NCI-H2081 (cell line): ENCODE measurements at places on chromosomes 6 and 20.

DNA sequence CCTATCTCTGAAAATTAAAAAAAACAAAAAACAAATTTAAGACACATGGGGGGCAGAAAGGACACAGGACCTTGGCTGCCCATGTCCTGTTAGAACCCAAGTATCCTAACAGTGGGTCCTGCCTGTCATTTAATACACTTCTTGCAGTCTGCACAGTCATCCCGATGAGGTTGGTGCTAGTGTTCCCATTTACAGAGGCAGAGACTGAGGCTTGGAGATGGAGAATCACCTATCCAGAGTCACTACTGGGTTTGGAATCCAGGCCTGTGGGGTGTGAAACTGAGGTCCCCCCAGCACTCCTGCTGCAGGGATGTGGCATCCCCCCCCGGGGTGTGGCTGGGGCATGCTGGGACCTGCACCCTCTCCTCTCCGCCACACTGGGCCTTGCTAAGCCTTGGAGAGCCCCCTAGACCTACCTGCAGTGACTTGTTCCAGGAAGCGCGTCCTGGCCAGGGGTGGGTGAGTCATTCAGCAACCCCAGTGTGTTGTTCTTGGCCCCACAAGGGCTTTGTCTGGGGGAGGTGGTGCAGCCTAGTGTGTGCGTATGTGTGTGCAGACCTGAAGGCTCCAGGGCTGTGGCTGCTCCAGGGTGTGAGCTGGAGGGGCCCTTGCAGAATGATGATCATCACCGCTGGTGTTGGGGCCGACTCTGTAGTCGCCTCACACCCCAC lies 49.7 kb downstream of the BCAS4 start:
- no peak for DNase-seq

- DNase-seq = no peak
These were observed 23.5 kb downstream of the GFOD1 start for GRCh38 chr6:13463941-13464340.

GRCh38 chr6:16471222-16471909 lies 233.0 kb downstream of the GMPR start:
- no peak for DNase-seq

- DNase-seq = peak; percentile 58
These were observed 15.2 kb downstream of the TAB2 start for GRCh38 chr6:149332602-149333265.

GRCh38 chr6:11307226-11307625 lies 74.8 kb upstream of the NEDD9 start:
- no peak for DNase-seq

DNA sequence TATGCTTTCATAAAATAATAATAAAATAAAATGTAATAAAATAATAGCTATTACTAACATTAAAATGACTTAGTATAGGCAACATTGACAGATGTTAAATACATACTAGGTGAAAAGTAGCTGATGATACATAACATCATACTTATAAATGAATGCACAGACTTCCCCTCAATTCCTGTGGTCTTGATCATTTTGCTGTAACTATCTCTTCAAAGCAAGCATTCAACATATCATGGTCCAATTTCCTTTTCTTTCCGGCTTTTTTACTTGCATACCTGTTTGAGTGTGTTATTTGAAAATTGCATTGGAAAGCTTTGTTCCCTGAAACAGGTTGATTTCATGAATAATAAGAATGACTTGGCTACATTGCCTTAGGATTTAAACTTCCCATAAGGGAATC lies 309.3 kb downstream of the HDGFL1 start:
- DNase-seq = no peak

- DNase-seq = no peak
These were observed 257.6 kb downstream of the NFATC2 start for GRCh38 chr20:51284871-51285270.

DNA sequence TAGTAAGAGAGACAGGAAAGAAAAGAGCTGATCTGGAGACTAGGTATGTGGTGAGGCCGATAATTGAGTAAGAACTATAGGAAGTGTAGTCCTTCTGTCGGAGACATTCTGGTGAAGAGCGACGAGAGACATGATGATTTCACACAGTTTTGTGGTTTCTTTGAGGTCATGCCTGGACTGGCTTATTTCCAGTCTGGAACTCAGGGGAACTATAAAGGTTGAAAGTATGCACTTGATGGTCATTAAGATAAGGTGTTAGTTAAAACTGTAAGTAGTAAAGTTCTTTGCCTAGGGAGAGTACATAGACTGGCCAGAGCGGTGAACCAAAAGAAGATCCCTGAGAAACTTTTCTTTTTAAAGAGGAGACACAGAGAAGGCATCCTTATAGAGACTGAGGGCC lies 68.8 kb downstream of the RFX6 start:
- DNase-seq = no peak

DNA sequence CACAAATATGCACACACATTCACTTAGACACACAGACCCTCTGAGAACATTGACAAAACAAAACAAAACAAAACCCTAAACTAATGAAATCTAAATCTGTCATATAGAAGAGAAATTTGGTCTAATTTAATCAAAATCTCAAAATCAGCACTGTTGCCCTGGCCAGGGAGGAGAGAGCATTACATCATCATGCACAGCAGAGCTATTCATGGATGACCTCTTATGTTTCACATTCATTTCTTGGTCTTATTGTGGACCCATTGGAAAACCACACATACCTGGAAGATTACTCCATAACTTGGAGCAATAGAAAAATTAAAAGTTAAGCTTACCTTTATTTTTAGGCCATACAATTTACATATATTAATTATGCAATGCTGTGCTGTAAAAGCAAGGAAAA lies 1223.6 kb upstream of the GJE1 start:
- no peak for DNase-seq

GRCh38 chr20:35048739-35049138 lies 43.9 kb downstream of the TRPC4AP start:
- no peak for DNase-seq

GRCh38 chr6:86937219-86938079 lies at the start of gene HTR1E:
Gene HTR1E (plus strand): TSS chr6:86937528. CDS start chr6:87015335, 77,807 bp downstream.
- peak; percentile 39 for DNase-seq

- peak; percentile 12 for DNase-seq
These were observed 995 bp upstream of the GSTA4 start for GRCh38 chr6:52995913-52996645.

DNA sequence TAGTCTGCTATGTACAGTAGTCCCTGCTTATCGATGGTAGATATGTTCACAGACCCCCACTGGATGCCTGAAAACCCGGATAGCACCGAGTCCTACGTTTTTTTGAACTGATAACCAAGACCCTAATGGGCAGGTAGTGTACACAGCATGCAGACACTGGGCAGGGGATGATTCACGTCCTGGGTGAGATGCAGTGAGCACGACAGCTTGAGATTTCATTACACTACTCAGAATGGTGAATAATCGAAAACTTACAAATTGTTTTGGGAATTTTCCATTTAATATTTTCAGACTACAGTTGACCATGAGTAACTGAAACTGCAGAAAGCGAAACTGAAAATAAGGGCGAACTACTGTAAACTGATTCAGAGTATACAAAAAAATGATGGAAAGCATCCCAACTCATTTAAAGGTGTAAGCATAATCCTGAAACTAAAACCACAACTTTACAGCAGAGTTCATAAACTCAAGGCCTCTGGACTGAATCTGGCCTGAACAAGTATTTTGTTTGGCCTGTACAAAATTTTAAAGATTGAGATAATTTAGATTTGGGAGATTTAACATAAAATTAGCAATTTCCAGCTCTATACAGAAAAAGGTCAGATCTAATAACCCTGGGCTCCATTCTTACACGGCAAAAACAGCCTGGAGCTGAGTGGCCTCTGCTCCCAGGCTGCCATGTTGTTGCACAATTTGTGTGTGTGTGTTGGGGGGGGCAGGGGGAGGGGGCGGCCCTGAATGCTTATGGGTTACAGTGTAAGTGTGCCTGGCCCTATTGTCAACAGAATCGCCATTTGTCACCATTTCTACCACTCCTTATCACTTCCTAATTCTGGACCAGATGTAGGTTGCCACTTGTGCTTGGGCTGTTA lies 34.9 kb downstream of the RNF24 start:
- peak; percentile 0 for DNase-seq

DNA sequence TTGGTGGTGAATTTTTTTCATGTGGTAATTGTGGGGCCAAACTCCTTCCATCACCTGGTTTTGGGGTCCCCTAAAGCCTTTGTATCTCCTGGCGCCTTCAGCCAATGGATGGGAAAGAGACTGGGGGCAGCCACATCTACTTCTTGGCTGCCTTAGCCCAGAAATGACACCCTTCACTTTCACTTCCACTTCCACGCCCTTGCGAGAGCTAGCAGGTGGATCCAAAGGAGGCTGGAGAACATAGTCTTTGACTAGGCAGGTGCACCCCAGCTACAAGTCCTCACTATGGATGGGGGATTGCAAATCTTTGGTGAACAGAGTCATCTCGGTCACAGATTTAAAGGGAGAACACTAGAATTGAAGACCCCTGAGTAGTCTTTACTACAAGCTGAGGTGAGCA lies 70.8 kb downstream of the NDUFAF5 start:
- no peak for DNase-seq

- DNase-seq = no peak
These were observed 90.2 kb downstream of the PREX1 start for GRCh38 chr20:48737434-48738093.

DNA sequence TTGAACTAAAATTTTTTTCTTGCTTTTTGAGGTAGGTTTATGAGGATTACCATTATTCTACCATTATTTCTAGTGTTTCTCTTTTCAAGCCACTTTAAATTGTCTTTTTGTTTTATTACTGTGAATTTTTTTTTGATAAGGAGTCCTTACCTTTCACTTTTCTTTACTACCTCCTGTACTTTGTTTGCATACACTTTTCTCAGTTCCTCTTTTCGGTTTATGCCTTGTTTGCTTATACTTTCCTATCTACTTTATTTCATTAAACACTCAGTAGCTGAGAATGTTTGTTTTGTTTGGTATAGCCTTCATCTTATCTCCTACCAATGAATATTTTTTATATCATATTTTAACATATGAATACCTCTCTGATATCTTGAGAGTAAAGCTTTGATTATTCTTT lies 147.9 kb downstream of the TFAP2B start:
- DNase-seq = no peak

- DNase-seq = peak; percentile 52
These were observed 244.9 kb downstream of the TSHZ2 start for GRCh38 chr20:53216856-53217576.

- DNase-seq = no peak
These were observed 9.9 kb upstream of the ULBP3 start for GRCh38 chr6:150078788-150079187.

DNA sequence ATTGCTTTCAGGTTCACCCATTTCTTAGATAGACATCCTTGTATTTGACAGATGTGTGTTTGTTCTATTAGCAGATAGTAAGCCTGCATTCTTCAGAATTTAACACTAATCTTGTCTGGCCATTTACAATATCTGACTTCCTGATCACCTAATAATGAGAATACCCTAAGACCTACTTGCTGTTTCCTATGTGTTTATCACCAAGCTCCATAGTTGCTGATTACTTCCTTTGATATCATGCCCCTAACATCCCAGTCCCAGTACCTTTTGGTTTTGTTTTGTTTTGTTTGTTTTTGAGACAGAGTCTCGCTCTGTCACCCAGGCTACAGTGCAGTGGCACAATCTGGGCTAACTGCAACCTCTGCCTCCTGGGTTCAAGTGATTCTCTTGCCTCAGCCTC lies 143.6 kb upstream of the DST start:
- DNase-seq = no peak

DNA sequence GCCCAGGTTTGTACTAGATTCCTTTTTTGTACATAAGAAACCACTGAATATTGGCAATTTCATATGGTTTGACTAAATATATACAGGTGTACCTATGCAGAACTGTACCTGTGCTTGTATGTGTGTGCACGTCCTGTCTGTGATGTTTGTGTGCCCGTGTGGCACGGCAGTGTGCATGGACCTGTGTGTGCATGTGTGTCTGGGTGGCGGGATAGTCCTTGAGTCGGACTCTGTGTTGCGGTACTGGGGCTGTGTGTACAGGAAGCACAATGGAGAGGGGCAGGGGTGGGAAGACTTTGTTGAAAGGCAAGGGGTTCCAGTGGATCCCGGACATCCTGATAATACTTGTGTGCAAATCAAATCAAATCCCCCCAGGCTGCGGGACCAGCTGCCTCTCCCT lies 3.4 kb upstream of the FAM83C start:
- DNase-seq = no peak

- DNase-seq = peak; percentile 47
These were observed 72.0 kb downstream of the DACT2 start for GRCh38 chr6:168247443-168248147.

DNA sequence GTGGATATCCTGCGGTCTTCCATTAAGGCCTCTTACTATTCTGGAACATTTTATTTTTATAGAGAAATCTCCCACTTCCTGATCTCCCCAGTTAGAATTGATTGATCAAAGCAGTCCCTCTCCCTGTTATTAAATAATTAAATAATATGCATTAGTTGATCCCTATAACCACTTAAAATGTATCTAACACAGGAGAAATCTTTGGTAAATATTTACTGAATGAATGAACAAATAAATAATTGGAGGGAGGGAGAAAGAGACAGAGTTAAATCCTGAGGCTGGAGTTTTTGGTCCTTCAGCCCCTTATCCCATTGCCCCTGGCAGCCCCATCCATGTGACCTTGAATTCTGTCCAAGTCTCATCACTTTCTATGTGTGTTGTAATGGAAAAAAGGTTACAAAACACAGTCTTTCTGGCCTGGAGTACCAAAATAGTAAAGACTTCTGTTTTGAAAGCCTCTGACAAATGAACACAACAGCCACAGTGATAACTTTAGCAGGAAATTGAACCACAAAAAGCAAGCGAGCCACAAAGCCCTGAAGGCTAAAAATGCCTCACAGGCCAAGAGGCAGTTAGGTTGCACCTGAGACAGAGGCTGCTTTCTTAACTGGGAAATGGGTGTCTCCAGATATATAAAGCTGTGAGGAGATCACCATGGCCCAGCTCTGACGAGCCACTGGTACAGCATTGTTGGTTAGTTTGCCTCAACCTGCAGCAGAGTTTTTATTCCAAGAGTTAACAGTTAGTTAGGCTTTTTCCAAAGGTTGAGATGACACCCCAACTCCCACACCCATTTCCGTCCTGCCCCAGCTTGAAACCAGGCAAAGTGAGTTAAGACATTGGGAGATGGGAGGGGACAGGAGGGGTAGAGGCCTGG lies 11.3 kb downstream of the NT5E start:
- DNase-seq = no peak

GRCh38 chr20:6501061-6501460 lies 266.4 kb upstream of the BMP2 start:
- DNase-seq = no peak

DNA sequence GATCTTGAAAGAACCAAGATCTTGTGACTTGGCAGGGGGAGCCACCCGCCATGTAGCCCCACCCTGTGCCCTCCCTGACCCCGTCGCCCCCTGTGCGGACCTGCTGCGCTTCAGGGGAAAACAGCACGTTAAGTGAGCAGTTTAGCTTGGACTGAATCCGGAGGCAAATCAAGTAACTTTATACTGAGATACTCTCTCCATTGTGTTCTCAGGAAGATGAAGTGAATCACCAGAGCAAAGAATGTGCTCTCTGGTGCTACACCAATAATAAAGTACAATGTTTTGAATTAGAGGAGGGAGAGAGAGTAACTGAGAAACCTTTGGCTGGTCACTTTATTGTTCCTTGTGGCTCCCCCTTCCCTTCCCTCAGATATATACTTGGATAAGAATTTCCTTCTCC lies 83.4 kb downstream of the TXNDC5 start:
- no peak for DNase-seq
